ENCODE measurements at places on chromosomes 1 and 21.

DNA sequence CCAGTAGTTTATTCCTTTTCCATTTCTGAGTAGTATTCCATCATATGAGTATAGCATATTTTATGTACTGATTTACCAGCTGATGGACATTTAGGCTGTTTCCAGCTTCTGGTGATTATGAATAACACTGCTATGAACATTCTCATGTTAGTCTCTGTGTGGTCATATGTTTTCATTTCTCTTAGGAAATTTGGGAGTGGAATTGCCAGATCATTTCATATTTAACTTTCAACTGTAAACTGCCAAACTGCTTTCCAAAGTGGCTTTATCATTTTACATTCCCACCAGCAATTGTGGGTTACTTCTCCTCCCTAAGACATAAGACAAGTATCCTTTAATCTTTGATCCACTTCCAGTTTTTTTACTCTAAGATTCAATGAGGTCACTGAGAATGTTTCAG lies 85.7 kb upstream of the RALGPS2 start:
- no peak for DNase-seq

- no peak for DNase-seq
These were observed 132.5 kb upstream of the LYPLAL1 start for GRCh38 chr1:219041141-219041540.

GRCh38 chr1:35449334-35450008 lies 107.7 kb downstream of the KIAA0319L start:
- peak; percentile 62 for DNase-seq

DNA sequence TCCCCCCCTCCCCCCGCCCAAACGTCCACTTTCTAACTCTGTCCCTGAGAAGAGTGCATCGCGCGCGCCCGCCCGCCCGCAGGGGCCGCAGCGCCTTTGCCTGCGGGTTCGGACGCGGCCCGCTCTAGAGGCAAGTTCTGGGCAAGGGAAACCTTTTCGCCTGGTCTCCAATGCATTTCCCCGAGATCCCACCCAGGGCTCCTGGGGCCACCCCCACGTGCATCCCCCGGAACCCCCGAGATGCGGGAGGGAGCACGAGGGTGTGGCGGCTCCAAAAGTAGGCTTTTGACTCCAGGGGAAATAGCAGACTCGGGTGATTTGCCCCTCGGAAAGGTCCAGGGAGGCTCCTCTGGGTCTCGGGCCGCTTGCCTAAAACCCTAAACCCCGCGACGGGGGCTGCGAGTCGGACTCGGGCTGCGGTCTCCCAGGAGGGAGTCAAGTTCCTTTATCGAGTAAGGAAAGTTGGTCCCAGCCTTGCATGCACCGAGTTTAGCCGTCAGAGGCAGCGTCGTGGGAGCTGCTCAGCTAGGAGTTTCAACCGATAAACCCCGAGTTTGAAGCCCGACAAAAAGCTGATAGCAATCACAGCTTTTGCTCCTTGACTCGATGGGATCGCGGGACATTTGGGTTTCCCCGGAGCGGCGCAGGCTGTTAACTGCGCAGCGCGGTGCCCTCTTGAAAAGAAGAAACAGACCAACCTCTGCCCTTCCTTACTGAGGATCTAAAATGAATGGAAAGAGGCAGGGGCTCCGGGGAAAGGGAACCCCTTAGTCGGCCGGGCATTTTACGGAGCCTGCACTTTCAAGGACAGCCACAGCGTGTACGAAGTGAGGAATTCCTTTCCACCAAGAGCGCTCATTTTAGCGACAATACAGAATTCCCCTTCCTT lies 158.1 kb downstream of the RUNX1 start:
- peak; percentile 26 for DNase-seq

GRCh38 chr1:84771895-84772294 lies 81.6 kb upstream of the SSX2IP start:
- DNase-seq = no peak

Measured in H54 (cell line).